Gastrocnemius medialis (tissue), 4 donors: ENCODE measurements at places on chromosomes 3 and 15. TPM values are rescaled to one million over a fixed set of nuclear protein-coding genes. Genes with fewer than 3 reads are reported as not detected.

DLL4 gene
- 6.0 TPM for total RNA-seq

FOXB1 gene
- not detected for total RNA-seq

IGSF11 gene
- total RNA-seq: 9.1 TPM

BCL2A1 gene
- 3.8 TPM for total RNA-seq

HSPBAP1 gene
- 14.5 TPM for total RNA-seq

ALDH1A2 gene
- total RNA-seq: 3.5 TPM

SELENOT gene
- total RNA-seq: 69.6 TPM

SUSD5 gene
- 1.4 TPM for total RNA-seq

DLEC1 gene
- not detected for total RNA-seq

DNAJA4 gene
- 13.7 TPM for total RNA-seq

C2CD4B gene
- total RNA-seq: 3.2 TPM

PTX3 gene
- 2.5 TPM for total RNA-seq

ZNF662 gene
- 2.1 TPM for total RNA-seq

LSMEM2 gene
- 0.41 TPM for total RNA-seq

GOLGA6L10 gene
- 0.49 TPM for total RNA-seq

CALML4 gene
- 0.66 TPM for total RNA-seq

OR5K4 gene
- total RNA-seq: not detected

GPR62 gene
- total RNA-seq: 0.18 TPM

EID1 gene
- total RNA-seq: 133 TPM

LMAN1L gene
- not detected for total RNA-seq

TNFSF10 gene
- total RNA-seq: 21.1 TPM

SEC22A gene
- 22.6 TPM for total RNA-seq

GRM2 gene
- total RNA-seq: 0.20 TPM

TRIM59 gene
- total RNA-seq: 0.13 TPM

TYRO3 gene
- total RNA-seq: 2.5 TPM

KBTBD8 gene
- total RNA-seq: 1.1 TPM

SGO1 gene
- not detected for total RNA-seq

GOLGA6L4 gene
- 0.55 TPM for total RNA-seq
